ENCODE measurements at places on chromosomes 6 and 20.

DNA sequence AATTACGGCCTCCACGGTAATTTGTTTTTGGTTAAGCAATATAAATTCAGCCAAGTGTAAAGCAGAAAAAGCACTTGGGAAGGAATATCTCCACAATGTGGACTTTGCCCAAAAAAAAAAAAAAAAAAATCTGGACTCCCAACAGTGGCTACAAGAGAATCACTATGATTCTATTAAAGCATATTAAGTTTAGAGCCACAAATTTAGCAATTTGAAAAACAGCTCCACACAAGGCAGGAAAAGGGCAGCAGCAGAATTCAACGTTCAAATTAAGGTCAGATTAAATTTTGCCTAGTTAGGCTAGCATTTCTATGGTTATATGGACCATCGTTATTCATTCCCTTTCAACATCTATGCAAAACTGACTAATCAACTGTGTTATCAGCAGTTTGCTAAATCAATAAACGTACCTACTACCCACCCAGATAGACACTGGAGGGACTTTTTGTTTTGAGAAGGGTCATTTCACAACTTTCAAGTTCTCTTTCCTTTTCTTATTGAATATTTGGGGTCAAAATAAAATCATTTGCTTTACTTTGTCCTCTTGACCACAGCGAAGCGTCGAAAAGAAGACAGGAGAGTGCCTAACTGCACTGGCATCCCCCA, 1.0 kb downstream of the MCM9 start:
- no peak for DNase-seq

DNA sequence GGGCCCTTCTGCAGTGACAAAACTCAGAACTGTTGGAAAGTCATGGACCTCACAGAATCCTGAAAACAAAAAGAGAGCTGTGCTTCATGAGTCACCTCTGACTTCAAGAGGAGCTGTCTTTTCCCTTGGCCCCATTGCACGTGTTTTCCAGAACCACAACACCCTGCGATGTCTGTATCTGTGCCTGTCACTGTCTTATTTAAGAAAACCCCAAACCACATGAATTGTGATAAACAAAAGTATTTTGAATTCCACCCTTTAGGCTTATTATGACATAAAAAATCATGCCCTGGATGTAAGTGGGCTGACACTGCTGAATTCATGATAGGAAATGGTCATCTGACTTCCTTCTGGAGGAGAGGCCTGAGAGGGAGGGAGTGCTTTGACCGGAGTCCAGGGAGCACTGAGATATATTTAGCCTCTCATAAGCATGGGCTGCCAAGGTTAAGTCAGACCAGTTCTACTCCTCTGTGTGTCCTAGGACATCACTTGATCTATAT, 96.4 kb upstream of the DUSP22 start:
- DNase-seq, result peak; percentile 39

- DNase-seq, result no peak
Measured at GRCh38 chr6:33289784-33290315, 449 bp downstream of the PFDN6 start.

GRCh38 chr6:7238900-7239589, 74.0 kb downstream of the SSR1 start:
- peak; percentile 34 for DNase-seq

DNA sequence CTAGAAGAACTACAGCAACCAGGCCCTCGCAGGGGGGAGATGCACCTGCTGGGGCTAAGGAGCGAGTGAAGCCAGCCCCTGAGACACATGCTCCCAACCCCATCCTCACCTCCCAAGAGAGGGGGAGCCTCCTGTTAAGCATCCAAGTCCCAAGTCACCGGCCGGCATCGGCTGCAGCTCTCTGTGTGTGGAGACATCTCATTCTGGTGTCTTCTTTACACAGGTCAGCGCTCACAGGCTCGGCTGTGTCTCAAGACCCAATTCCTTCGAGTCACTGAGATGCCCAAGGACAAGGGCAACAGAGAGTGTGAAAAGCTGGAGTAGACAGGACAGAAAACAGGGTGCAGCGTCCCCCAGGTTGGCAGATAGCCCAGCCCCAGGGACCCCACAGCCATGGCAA, 21.1 kb upstream of the MRGBP start:
- no peak for DNase-seq

GRCh38 chr6:34537922-34538550, 18.1 kb downstream of the SPDEF start:
- no peak for DNase-seq
